Skin of body (tissue), 3 donors: ENCODE measurements at places on chromosomes 4 and X. TPM values are rescaled to one million over a fixed set of nuclear protein-coding genes. Genes with fewer than 3 reads are reported as not detected.

- DNase-seq: peak; percentile 3
Measured at GRCh38 chrX:13151828-13152517, 107.6 kb upstream of the FAM9C start.

DNA sequence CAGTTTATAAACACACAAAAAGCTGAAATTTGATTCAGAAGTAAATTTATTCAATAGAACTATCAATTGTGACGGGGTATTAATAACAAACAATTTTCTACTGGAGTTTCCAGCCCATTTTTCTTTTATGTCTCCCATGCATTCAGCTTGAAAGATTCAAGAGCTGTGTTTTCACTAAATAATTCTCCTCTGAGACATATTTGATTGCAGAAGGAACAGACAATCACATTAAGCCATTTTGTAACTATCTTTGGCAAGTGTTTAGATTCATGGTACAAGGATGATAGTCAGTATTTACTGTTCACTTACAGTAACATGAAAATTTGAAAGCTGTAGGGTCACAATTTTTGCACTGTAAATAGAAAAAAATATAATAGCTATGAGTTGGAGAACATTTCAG, 198.4 kb upstream of the TACR3 start:
- no peak for DNase-seq

DNA sequence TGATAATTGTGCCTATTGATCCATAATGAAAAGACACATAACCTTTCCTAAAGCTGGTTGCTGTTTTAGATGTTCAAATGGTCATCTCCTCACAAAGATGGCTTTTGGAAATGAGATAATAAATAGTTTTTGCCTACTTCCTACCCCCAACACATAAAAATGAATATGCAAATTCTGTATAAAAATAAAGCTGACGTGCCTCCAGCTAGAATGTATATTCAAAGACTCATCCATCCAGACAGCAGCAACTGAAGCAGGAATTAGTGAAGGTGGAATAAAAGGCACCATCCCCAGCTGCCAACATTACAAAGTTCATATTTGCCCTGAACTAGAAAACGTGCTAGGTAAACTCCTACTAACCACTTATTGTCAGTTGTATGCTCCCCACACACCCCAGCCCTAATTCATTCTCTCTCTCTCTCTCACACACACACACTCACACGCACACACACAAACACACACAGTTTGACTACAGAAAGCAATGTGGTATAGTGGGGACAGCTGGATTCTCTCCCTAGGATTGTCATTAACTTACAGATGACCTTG, 53.6 kb downstream of the PCDH19 start:
- no peak for DNase-seq

GRCh38 chr4:57070461-57070860, 39.7 kb downstream of the IGFBP7 start:
- DNase-seq: no peak

- DNase-seq: no peak
Measured at GRCh38 chr4:62394766-62395165, 1194.6 kb downstream of the ADGRL3 start.

DNA sequence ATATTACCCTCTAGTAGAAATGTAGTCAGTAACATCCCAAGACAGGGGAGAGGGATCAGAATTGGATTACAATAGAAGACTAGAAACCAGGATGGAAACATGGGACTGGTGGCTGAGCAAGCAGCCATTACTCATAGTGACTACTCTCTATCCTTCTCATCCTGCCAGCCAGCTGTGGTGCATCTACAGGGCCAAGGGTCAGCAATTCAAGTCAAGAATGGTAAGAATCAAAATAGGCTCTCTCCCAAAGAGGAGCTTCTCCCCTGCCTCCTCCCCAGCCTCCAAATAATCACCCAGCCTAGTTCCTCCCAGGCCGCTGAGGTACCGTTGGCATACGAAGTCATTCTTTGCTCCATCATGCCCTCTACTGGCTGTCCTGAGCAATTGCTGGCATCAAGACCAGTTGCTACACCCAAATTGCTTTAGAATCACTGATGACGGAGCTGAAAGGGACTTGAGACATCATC, 19.4 kb downstream of the AWAT2 start:
- peak; percentile 10 for DNase-seq

DNA sequence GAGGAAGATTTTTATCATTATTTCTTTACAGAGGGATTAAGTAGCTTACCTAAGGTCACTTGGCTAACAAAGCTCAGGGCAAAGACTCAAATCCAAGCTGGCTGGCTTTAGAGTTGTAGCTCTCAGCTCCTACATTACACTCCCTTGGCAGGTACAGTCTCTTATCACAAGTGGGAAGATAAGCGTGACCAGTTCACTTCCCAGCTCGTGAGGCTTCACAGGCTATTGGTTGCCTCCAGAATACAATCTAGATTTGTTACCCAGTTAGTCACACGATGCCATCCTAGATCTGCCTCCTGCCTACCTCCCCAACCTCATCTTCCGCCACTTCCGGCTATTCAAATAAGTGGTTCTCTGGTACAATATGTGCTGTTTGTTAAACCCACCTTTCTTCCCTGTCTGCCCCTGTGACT, 3.7 kb downstream of the MMRN1 start:
- no peak for DNase-seq

DNA sequence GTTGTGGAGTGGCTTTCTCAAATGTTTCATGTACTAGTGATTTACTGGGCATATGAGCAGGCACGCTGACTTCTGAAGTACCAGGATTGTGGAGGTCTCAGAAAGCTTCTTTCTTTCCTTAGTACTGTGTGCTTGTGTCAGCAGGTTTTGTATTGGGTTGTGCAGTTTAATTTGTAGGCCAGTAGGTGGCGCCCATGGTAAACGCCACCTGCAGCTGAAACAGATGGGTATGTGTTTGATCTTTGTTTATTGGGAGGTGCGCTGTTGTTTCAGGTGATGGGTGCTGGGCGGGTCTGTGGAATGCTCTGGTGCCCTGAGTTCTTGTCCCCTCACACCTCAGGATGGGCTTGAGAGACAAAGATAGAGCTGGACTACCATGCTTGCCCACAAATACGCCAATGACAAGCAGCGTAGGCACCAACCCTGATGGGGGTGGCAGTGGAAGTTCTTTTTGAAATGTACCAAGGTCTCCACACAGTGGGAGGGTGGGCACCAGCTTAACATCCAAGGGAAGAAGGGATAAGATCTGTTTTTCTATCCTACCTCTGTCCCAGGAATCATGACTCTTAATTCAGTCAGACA, 141.5 kb downstream of the RPS6KA6 start:
- no peak for DNase-seq

DNA sequence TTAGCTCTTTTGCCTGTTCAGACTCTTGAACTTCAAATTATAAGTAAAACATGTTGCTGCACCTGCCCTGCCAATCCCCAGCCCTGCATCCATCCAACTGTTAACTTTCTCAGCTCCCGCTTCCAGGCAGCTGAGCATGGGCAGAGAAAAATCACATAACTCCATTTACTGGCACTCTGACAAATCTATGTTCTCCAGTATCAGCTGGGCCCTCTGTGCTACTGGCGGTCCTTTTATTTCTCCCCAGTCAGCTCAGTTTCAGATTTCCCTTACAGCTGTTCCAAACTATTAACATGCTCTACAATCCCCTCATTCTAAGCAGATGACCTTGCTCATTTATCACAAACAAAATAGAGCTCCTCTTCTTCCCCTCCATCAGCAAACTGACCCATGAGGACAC, 240.4 kb upstream of the TET2 start:
- DNase-seq: peak; percentile 19

DNA sequence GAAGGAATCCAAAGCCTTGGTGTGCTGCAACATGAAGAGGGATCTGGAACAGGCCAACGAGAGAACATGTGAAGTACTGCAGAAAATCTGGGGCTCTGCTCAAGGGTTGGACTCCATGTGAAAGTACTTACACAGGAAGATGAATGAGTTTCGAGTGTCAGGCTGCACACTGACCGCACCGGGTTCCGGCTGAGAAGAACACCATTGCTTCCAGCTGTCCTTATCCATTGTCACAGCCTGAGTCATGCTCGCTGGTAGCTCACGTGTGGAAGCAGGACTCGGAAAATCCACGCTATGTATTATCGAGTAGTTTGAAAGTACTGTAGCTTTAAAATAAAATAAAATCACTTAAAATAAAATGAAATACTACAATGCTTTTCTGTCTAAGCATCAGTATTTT, 50.4 kb upstream of the TBL1X start:
- DNase-seq: no peak

GRCh38 chr4:117063961-117064696, 21.2 kb downstream of the TRAM1L1 start:
- no peak for DNase-seq

GRCh38 chr4:15186806-15187205, 184.5 kb downstream of the CPEB2 start:
- DNase-seq: no peak

DNA sequence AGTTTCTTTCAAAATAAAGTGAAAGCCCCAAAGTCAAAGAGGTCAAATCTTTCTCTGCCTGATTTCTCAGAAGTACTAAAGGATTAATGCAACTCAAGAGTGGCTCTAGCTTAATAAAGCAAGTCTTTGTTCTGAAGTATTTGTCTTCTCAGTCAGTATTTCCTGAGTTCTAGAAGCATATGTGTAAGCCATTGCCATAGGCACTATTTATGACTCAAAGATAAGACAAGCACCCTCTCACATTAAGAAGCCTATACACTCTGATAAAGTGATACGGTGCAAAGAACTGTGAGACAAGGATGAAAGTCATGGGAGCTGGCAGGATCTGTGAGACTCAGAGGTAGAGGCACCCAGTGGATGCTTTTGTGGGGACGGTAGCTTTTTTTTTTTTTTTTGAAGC, 60.9 kb downstream of the AASDH start:
- no peak for DNase-seq

DNA sequence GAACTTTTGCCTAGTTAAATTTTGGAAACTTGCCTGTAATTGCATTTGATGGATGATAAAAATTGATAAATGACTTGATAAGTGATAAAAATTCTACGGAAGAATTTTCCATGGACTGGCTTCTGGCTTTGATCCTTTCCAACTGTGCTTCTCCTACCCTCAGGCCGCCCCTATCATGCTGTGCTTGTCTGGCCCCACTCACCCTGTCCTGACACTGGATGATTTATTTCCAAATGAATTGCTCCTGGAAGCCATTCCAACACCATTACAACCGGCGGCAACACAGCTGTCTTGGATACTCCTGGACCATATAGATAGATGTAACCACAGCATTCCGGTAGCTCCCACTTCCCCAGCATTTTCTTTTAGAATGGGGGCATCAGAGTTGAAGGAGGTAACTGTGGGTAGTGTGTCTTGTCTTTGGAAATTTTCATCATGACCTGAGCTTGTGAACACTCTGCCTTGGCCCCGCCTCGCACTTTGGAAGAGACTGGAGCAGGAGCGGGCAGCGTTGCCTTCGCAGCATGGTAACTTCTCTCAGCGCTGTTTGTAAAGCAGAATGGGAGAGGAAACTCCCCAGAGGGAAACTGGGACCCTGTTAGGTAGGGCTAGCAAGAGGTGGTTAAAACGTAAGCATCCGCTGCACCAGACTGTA, 77.4 kb downstream of the TBL1X start:
- no peak for DNase-seq

DNA sequence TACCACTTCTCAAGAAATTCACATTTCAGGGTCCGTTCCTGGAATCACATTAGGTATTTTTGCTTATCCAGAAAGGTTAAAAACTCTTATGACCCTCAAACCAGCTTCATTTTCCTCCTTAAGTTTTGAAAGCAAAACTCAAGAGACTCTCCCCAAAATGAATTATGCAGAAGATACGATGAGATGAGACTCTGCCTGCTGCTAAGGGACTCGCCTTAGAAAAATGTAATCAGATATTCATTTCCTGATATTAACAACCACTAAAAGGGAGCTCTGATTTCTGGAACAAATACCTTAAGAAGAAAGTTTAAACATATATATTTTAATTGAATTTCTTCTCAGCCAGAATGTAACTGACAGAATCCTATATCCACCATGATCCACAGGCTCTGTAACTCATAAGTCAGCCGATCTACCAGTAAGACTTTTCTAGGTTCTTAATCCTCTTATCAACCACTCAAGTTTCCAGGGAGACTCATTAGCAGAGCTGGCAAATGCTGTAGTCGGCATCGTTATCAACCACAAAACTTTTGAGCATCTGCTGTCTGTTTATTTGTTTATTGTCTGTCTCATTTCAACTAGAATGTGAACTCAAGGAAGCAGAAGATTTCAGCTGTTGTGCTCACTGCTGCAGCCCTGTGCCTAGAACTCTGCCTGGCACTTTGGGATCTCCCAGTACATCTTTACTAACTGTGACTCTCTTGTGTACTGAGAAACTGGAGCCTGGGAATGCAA, 112.5 kb downstream of the LDB2 start:
- DNase-seq: no peak

DNA sequence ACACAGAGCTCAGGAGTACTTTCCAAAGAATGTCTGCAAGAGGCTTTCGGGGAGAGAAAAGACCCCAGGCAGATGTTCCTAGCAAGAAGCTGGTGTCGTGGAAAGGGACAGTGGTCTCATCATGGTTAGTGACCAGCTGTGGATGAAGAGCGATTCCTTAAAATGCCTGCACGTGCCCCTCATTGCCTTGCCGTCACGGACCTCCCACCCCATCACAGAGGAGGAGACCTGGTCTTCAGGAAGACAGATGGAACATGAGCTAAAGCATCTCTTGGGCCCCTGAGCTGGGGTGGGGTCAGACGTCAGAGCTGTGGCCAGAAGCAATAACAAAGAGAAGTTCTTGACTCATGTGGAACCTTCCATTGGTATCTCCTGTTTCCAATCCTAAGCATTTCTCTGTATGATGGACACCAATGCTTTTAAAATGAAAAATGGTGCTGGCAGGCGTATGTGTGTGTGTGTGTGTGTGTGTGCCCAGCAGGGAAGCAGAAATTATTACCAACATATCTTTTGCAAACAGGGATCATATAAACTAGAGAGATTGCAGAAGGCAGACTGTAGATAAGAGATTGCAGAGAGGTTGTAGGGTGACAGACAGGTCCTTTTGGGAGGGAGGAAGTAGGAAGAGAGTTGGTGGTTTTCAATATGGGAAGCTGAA, 25.2 kb upstream of the ASMTL start:
- no peak for DNase-seq

GRCh38 chr4:37999000-37999716, 39.0 kb downstream of the PTTG2 start:
- no peak for DNase-seq

DNA sequence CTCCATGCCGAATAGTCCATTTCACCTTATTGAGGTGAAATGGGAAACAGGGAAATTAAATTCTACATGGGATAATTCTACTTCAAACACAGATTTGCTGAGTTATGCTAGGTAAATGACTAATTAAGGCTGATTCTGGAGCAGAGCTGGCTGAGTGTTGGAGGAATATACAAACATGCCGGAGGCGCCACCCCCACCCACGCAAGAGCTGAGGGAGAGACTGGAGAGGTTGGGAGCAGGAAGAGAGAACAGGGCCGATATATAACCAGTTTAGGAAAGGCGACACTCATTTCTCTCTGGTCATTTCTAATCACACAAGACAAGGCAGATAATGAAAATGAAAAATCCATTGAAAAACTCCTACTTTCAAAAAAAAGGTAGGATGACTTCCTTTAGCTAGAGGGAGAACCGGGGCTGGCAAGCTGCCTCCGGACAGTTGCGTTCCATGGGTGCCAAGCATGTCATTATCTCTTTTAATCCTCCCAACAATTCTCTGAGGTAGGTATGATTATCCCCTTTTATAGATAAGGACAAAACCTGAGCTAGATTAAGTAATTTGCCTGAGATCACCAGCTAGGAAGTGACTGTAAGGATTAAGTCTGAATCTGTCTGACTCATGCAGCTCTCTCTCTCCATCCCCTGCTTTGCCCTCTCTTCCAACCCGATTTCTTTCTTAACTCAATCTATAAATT, 27.6 kb upstream of the CFAP299 start:
- DNase-seq: no peak

Gene EIF4E
- 125 TPM for total RNA-seq

Gene AMER1
- total RNA-seq: 4.7 TPM

Gene KIF4A
- total RNA-seq: 5.8 TPM

Gene TCP11X2
- not detected for total RNA-seq
